ENCODE measurements at places on chromosomes 6 and 20. TPM values are rescaled to one million over a fixed set of nuclear protein-coding genes. Genes with fewer than 3 reads are reported as not detected.

- no peak for DNase-seq
- peaks cover 8% of the 10 kb centered on the region for H3K27me3 ChIP-seq
- H3K36me3 ChIP-seq, result peaks cover 1% of the 10 kb centered on the region
- no peaks in the 10 kb centered on the region for H3K4me1 ChIP-seq
- no peak overlapping the region for H3K4me3 ChIP-seq
- no peak overlapping the region for H3K27ac ChIP-seq
These were observed 286.9 kb upstream of the PTCHD4 start for GRCh38 chr6:48397887-48398286.

DNA sequence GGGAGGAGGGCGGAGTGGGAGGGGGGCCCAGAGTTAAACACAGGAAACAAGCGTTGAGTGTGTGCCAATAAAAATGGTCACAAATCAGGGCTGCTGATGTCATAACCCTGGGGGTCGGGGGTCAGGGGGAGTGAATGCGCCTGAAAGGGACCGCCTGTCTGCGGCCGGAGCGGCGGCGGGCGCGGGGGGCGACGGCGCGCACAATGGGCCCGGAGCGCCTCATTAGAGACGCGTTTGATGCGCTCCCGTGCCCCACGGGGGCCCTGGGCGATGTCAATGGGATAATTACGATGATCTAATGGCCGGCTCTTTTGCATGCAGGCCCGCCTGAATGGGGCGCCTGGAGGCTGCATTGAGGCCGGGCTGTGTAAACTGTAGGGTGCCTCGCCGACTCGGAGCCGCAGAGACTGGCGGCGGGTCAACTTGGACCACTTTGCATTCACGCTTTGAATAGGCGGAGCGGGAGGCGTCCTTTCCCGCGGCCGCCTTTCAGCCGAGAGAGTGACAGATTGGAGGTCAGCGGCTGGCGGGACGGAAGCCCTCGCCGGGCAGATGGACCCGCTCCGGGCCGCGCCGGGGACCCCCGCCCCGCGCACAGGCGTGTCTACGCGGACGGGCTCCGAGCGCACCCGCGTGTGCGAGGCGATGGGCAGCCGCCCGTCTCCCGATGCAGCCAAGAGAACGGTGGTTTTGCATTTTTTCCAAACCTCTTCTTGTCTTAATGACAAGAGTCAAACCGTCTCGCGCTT is 296.1 kb downstream of the TFAP2C start:
- H3K4me3 ChIP-seq, result peak overlapping the region; percentile 71
- peaks cover 14% of the 10 kb centered on the region for H3K4me1 ChIP-seq
- no peak overlapping the region for H3K27ac ChIP-seq

DPPA5 gene
- total RNA-seq, result not detected

AK9 gene
- 3.4 TPM for total RNA-seq

ZKSCAN8 gene
- 21.4 TPM for total RNA-seq

DLL1 gene
- total RNA-seq, result 0.35 TPM

EPHA7 gene
- 55.4 TPM for total RNA-seq

CLVS2 gene
- total RNA-seq, result not detected

HSPA1A gene
- total RNA-seq, result 46.3 TPM
